Amniotic stem cell (primary cell): ENCODE measurements at places on chromosomes 6 and 20.

DNA sequence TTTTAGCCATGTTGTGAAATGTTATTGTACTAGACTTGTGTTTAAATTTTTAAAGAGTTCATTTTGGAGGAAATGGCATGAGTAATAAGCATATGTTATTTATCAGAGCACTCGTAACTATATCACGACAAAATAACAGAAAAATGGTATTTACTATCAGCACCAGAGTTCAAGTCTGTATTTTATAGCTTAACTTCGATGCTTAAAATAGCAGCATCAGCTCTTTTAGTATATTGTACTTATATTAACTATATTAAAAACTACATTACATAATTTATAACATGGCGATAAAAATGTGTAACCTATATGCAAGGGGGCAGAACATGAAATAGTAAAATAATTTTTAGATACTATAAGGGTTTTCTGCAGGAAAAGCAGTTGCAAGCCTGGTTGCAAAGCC, 52.9 kb downstream of the ABRACL start:
- DNase-seq: no peak

- DNase-seq: no peak
Measured at GRCh38 chr20:49276161-49276960, 1.5 kb downstream of the ZNFX1 start.

GRCh38 chr20:31484001-31484400, 8.9 kb downstream of the REM1 start:
- no peak for DNase-seq

DNA sequence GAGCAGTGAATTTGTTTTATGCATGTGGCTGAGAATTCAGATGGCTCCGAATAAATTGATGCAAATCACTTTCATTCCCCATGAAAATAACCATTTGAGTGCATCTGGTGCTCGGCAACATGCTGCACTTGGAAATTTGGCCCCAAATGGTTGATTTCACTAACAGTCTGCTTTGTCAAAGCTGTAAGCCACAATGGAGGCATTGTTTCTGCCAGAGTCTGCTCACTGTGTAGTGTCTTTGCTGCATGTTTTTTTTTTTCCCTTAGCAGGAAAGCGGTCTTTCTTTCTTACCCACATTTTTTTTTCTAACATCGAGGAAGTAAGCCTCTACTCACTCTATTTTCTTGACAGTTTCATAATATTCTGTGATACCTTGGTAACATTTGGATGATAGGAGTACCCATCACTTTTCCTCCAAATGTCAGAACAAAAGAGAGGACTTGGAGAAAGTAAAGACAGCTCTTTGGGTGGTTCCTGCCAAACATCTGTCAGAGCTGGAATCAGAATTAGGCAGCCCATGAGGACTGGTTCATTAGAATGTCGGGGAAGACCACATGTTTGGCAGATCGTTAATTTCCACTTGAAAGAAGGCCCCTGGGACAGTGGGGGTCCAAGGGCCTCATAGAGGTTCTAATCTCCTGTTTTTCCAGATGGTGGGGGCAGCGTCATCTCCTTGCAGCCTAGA, 149.5 kb downstream of the DOK5 start:
- DNase-seq: no peak

DNA sequence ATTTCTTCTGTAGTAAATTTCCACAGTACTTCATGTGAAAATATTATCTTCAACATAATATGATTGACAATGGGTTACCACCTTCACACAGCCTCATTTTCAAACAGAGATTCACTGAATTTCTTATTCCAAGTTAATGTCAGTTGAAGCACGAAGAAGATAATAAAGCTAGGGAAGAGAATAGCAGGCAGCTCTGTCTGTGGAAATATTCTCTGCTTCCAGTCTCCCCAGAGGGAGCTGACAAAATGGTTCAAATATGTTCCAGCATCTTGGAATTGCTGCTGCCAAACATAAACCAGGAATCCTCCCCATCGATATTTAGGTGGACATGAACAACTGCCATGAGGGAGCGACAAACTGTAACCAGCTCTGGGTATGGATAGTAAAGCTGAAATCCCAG, 224.8 kb downstream of the GJA1 start:
- DNase-seq: no peak

GRCh38 chr20:22320245-22320915, 264.0 kb downstream of the FOXA2 start:
- DNase-seq: no peak

DNA sequence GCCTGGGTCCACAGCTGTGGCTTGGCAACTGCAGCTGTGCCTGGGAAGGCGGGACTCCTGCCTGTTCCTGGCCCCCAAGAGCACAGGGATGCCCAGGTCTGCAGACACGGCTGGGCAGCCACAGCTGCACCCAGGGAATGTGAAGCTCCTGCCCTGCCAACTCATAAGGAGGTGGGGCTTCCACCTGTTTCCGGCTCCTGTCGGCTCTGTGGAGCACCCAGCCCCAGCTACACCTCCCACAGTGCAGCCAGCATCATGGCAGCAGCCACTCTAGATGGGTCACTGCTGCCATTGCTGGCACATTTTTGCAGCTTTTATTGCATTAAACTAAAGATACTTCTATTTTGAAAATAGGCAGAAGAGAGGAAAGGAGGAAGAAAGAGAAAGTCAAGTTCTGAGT, 207.9 kb downstream of the SAMD5 start:
- DNase-seq: no peak

- no peak for DNase-seq
Measured at GRCh38 chr6:160379466-160379865, 31.3 kb downstream of the SLC22A3 start.

DNA sequence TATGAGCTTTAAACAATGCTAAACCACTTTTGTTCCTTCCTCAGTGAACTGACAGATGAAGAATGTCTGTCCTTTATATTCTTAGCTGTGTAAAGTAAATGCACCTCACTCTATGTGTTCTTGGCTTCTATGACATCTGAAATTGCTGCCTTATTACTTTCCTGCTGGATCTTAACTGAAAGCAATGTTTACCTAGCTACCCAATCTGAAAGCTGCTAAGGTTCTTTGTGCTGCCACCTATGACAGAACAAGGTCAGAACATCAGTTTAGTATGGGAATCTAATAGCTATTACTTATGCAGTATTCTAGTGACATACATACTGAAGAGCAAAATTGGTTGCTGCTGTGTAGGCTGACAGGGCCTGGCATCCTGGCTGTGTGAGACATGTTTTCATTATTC, 444.1 kb downstream of the KHDRBS2 start:
- no peak for DNase-seq

GRCh38 chr6:84639396-84639795, 125.0 kb downstream of the TBX18 start:
- DNase-seq: no peak

GRCh38 chr20:49384437-49385434, 97.7 kb downstream of the KCNB1 start:
- DNase-seq: no peak

DNA sequence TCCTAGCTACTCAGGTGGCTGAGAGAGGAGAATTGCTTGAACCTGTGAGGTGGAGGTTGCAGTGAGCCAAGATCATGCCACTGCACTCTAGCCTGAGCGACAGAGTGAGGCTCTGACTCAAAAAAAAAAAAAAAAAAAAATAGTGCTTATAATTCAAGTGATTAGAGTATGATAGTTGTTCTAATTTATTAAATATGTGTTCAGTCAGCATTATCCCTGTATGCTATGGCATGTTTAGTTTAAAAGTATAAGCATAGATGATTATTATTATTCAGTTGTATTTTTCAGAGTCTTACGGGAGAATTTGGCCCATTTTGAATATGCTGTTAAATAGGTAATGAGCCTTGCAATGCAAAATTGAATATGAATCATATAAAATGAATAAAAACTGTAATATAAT, 64.8 kb downstream of the UBR2 start:
- DNase-seq: no peak

DNA sequence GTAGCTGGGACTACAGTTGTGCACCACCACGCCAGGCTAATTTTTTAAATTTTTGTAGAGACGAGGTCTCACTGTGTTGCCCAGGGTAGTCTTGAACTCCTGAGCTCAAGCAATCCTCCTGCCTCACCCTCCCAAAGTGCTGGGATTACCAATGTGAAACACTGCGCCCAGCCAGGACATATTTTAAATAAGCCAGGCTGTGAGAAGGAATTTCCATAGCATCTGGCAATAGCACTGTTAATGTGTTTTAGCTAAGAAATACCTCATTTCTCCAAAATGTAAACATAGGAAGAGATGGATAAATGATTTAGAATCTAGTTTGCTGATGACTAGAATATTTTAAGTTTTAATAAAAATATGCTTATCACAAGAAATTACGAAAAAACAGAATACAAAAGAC, 27.0 kb upstream of the SLA2 start:
- no peak for DNase-seq

- DNase-seq: no peak
Measured at GRCh38 chr6:30424549-30424948, 64.8 kb upstream of the HLA-E start.

- DNase-seq: no peak
Measured at GRCh38 chr6:104639668-104640067, 220.1 kb downstream of the HACE1 start.

DNA sequence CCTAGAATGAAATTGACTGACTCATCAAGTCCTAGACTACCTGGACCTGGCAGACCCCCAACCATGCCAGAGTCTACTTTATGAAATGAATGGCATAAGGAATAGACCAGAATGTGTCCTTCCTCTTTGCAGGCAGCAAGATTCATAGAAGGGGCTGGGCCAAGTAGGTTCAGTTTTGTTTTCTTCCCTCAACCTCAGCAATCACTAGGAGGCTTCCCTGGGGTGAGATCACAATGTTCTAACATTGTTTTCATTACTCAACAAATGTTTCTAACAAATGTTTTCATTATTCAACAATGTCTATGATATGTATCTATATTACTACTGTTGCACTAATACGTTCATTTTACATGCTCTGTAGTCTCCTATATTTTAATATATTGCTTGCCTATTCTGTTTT, 8.4 kb upstream of the FAM162B start:
- DNase-seq: no peak

DNA sequence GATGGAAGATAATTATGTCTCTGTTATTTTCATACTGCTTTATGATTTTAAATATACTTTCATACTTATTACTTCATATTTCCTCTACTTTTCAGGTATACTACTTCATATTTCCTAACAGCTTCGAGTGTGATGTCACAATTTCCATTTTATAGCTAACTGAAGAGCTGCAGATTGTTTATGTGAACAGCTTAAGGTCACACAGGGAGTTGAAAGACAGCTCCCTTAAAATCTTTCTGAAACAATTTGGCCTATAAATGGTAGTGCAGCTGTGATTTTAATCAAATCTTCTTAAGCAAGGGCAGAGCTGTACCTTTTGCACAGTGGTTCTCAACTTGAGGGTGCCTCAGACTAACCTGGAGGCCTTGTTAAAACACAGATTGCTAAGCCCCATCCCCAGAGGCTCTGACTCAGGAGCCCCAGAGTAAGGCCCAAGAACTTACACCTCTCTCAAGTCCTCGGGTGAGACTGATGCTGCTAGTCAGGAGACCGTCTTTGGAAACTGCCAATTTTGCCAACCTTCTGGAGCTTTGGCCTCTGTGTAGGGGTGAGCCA, 347.0 kb upstream of the HSF2 start:
- no peak for DNase-seq

GRCh38 chr6:159178847-159179246, 9.6 kb downstream of the FNDC1 start:
- DNase-seq: no peak

GRCh38 chr6:74319292-74319691, 623.3 kb downstream of the CD109 start:
- DNase-seq: no peak

DNA sequence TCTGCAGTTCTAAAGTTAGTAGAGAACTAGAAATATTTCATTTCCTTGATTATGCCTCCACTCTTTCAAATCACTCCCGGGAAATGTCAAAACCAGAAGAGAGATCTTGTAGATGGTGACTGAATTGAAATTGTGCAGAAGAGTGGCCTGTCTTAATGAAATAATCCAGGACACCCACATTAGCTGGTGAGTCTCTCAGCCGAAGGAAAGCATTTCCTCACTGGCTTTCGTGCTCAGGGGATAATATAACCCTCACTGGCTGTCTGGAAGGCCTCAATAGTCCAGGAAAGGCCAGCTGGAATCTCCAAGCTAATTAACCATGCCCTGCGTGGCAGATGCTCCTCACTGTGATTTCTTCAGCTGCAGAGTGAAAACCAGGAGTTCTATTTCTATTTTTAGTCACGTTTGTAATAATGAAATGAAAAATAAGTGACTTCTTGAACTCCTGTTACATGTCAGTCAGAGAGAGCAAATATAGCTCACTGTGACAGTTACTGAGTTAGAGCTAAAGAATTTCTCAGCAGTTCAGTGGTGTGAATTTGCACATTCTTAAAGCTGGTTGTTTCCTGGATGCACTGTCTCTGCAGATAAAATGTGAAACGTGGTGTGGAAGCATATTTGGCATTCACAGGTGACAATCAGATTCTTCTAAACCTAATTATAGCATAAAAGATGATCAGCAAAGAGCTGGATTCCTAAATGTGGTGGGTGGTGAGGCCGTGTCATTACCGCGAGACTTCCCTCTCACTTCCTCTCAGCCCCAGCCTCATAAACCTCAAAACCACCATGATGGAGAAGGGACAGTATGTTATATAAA, 211.7 kb downstream of the LMBRD1 start:
- DNase-seq: no peak

DNA sequence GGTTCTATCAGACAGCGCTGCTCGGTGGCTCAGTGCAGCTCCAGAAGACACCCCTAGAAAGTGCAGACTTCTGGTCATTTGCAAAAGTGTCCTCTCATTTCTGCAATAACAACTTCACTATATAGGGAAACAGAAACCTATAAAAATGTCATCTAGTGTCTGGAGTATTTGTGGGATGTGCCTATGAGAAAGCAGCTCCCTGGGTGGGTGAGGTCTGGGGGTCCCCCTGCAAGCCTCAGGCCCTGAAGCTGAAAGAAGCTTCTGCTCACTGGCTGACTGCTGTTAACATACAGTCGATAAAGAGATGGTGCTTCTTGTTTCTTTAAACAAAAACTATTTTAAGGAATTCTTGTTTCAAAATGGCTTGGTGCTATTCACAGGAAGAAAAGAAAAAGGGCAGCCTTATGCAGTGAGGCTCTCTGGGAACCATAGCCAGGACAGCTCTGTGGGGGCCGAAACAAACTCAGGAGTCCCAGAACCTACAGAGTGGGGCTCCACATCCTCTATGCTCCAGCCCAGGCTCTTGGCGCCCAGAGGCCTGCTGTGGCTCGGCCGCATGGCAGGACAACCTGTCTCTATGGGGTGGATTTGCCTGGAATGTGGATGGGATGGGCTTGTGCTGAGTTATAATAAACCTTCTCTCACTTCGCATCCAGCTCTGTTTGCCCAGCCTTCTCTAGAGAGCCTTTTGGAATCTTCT, 109.7 kb downstream of the BANF2 start:
- DNase-seq: no peak

DNA sequence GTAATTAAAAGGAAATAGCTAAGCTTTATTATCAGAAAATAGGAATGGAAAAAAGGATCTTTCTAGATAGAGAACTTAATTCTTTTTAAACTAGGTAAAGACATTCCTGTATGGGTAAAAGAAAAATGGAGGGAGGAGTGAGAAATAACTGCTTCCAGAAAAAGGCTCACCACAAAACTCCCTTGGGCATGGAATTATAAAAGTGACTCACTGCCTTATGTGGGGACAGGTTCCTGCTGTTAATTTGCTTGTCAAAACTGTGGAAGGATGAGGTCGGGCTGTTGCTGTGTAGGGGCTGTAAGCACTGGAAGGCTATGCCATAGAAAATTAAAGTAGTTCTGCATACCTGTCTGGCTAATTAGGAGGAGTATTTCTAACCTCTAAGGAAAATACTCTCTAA, 158.7 kb downstream of the UBE3D start:
- DNase-seq: no peak

GRCh38 chr6:118325220-118325860, 222.8 kb upstream of the PLN start:
- DNase-seq: no peak

- DNase-seq: no peak
Measured at GRCh38 chr6:166024252-166024651, 143.4 kb downstream of the TBXT start.
